Activated naive CD8-positive, alpha-beta T cell treated with anti-CD3 and anti-CD28 coated beads, Interleukin-2, amount 50 U/mL, for 16 hours (primary cell): ENCODE measurements at places on chromosomes 1 and 21.

GRCh38 chr1:91761295-91761721, 124.6 kb downstream of the TGFBR3 start:
- DNase-seq, result no peak

DNA sequence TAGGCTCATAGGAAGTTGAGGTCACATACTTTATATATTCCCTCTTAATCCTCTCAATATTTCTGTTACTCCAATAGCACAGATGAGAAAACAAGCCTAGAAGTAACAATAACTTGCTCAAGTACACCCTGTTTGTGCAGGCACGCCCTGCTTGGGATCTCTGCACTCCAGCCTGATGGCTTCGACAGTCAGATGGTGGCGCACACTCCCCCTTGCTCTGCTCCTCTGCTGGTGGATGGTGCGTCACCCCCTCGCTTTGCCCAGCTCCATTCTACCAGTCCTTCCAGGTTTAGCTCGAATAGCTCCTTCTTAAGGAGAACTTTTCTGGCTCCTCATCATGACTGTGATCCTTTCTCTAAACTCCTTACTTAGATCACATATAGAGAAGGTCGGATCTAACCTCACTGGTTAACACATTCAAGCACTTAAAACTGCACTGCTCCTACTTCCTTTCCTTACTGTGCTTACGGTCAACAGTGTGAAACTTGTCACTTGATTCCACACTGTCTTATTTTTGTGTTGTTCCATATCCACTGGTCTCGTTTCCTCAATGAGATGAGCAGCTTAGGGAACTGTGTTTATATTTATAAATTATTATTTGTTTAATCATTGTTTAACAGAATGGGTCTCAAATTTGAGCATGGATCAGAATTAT, 3.0 kb downstream of the TSPAN2 start:
- DNase-seq, result no peak

DNA sequence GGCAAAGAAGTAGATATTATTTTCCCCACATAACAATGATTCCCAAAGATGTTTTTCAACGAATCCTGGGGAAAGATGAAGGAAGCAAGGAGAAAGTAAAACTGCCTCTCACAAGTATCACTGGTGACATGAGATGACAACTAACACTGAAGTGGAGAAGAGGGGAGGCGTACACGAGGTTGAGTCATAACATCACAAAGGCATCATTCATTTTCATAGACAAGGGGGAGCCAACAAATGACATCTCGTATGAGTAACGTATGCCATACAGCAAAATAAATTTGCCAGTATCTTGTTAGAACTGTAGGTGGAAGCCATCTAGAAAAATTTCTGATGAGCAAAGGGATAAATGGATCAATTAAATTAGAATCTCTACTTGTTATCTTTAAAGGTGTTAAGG, 56.6 kb downstream of the ATP1B1 start:
- no peak for DNase-seq

GRCh38 chr1:157969697-157970485, 23.6 kb upstream of the KIRREL1 start:
- DNase-seq, result no peak

GRCh38 chr1:119358636-119359035, 9.9 kb upstream of the HAO2 start:
- no peak for DNase-seq

GRCh38 chr21:46095083-46095719, 2.7 kb upstream of the COL6A2 start:
- no peak for DNase-seq

DNA sequence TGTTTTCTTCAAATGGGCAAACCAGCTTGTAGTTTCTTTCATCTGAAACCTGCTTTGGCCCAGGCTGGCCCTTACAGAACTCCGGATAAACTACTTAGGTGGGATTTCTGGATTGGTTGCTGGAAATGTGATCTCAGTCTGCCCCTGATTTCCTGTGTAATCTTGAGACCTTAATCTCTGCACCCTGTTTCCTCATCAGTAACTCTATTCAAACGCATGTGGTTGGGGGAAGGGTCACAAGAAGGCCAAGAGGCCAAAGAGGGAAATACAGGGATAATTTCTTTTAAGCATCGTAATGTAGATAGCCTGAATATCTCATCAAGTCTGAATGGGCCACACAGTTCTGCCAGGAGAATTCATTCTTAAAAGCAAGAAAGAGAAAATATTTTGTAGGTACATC, 483.6 kb downstream of the LTN1 start:
- DNase-seq, result no peak

DNA sequence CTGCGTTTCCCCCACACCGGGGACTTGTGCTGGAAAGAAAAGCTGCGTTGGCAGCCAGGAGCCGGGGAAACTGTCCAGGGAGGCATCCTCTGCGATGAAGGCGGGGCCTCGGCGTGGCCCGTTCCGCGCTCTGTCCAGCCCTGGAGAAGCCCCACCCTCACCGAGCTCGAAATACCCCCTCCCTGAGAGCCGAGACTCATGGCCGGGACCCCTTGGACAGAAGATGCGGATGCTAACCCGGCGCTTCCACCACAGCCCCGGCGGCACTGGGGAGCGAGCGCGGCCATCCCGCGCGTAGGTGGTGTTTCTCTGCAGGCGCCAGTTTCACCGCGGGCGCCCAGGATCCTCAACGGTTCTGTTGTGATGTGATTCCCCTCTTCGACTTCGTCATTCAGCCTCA, 31.6 kb downstream of the PDE9A start:
- DNase-seq, result no peak

DNA sequence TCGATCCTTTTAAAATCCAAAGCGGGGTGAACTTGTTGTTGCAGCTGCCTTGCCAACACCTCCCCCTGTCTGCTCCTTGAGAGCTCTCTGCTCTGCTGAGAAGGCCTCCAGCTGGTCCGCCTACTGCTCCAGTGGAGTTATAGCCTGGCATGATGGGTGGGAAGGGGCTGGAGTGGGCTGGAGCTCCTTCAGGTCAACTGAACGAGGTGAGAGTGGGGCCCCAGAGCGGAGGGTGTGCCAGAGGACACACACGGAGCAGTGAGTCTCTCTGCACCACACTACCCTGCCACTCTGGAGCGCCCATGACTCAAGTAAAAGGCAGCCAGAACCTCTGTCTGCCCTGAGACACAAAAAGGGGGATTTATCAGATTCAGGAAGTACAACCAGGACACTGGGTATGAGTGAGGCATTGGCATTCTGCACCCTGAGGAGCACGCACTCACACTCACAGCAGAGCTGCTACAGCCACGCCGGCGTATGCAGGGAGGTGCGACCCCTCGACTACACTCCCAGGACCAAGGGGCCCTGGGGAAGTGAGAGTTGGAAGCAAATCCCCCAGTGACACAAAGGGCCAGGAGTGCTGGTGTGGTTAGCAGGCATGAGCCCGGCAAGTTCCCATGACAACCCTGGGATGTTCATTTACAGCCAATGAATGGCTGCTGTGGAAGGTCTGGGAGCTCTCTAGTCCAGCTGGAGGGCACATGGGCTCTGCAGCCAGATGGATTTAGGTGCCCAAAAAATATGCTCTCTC, 28.0 kb upstream of the EVA1B start:
- no peak for DNase-seq

DNA sequence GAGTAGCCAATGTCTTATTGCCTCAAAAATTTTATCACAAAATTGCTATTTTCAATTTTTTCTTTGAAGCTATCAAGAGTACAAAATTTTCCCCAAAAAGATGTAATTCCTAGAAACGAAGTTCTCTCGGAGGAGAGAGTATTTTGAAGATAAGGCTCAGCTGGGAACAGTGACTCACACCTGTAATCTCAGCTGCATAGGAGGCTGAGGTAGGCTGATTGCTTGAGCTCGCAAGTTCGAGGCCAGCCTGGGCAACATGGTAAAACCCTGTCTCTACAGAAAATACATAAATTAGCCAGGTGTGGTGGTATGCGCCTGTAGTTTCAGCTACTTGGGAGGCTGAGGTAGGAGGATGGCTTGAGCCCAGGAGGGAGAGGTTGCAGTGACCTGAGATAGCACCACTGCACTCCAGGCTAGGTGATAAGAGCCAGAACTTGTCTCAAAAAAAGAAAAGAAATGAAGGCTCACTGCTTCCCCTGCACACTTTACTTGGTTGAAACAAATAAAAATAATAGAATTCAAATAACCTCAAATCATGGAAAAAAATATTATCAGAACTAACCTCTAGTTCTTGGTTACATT, 22.2 kb downstream of the TUT4 start:
- DNase-seq, result no peak

- no peak for DNase-seq
Measured at GRCh38 chr21:43984905-43985689, 27.0 kb upstream of the TRAPPC10 start.

DNA sequence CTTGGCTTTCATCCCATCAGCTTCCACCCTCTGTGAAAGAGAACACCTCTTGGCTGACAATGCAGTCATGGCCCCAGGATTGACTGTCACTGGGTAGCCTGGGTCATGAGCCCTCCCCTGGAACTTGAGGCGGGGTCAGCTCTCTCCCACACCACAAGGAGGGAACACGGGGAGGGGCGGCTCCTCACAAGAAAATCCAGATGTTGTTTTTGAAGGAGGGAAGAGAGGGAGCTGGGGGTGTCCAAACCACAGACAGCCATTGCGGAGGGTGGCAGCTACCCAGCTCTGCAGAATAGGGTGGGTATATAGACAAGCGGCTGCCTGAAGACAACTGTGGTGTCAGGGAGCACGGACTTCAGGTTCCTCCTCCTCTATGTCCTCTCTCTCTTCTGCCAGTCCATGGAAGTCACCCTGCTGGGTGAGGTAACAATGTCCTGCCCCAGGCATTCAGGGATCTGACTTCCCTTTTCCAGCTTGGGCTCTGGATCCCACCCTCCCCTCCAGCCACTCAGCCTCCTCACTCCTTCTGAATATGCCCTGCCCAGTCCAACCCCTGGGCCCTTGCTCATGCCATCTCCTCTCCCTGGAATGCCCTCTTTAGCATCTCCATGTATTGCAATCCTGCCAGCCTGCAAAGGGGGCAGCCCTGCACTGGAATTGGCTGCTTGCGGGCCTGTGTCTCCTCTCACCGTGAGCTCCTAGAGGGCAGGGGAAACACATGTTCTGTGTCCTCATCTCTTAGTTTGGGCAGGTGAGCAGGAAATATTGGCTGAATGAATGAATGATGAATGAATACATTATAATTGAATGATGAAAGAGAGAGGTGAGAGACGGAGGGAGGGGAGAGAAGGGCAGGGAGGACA, 60.9 kb upstream of the RUNX3 start:
- no peak for DNase-seq

DNA sequence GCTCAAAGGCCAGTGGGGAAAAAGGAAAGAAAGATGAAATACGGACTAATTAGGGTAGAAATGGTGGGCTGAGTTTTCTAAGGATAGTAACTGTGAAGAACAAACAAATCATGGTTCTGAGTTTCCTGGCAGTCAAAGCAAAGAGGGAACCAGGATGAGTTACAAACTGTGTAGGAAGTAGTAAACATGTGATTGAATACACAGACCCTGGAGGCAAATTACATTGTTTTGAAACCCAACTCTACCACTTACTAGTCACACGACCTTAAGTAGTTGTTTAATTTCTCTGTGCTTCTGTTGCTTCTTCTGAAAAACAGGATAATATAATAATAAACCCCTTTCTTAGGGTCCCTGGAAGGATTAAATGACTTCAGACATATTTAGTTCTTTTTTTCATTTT, 11.2 kb upstream of the LUZP1 start:
- no peak for DNase-seq

DNA sequence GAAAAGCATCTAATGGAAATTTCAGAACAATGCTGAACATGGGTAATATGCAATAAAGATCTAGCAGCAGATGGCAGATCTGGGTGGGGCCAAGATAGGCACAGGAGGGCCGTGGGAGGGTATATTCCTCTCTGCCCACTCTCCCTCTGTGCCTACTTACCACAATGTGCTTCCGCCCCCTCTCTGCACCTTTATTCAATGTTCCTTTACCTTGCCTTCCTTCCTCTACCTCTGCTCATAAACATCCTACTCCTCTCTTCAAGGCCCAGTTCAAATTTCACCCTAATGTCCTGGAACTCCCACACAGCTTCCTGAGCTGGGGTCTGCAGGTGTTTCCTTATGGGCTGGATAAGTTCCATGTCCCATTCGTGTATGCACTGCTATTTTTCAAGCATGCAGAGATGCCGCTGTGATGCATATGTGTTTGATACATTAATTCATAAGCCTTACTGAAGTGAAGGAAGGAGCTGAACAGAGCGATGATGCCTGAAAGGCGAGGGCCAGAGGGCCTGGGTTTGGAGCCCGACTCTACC, 65.6 kb upstream of the EDEM3 start:
- DNase-seq, result no peak

GRCh38 chr1:160567858-160568682, 11.2 kb downstream of the CD84 start:
- peak; percentile 50 for DNase-seq

DNA sequence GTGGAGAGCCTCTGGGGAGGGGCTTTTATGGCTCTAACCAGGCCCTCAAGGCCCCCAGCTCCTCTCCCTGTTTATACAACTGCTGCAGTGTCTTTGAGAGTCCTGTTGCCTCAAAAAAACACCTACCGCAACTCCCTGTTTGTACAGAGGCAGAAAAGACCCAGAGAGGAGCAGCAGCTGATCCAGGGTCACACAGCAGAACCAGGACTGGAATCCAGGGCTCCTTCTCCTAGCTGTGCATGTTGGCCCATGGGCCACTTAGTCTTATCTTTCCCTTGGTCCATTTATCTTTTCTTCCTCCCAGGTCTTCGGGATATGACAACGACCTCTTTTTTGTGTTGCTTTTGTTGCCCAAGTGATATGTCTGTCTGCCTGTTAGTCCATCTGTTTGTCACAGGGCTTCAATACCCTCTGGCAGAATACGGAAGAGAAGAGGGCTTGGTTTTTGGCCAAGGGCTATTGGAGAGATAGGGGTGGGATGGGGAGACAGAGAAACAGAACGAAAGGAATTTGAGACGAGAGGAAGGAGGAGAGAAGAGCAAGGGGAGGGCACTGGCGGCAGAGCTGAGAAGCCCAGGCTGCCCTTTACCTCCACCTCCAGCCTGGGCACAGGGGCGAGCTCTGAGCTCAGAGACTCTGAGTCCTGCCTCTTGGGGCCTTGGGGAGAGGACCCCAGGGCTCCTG, 33.5 kb upstream of the WASF2 start:
- no peak for DNase-seq

DNA sequence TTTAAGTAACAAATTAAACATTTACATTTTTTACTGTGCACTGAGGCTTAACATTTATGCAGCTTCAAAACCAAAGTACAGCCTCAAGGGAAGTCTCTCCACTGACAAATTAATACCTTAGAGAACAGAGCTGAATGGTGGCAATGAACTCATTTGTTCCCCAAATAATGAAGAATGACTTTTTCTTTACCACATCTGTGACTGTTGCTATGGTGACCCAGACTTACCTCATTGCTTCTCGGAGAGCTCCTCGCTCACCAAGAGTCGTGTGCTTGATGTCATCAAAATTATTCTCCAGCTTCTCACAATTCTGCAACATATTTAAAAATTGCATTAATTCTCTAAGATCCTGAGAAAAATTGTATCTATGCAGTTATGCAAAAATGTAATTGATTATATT, 92.9 kb downstream of the DPYD start:
- DNase-seq, result no peak

- no peak for DNase-seq
Measured at GRCh38 chr1:173889885-173890284, 21.7 kb downstream of the ZBTB37 start.

DNA sequence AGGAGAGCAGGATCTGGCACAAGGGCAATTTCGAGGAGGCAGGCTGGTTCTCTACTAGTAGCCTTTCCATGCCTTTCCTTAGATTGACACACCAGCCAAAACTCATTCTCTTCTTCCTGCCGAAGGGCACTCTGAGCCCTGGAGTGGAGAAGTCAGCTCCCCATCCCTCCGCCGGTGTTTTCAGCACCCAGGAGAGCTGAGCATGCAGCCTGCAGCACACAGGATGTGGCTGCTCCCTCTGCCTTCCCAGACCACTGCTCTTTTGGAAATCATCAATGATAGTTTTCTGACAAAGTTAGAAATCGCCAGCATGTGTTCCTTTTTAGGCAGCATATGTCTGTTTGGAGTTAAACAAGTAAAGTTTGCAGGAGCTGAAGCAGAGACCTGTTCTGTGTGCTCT, 11.7 kb downstream of the RNU5D-1 start:
- no peak for DNase-seq
